ENCODE measurements at places on chromosomes 7 and 10.
A peak's percentile ranks its signal among the peaks of the same experiment; 100 is the strongest.

- H3K36me3 ChIP-seq, result no peaks in the 10 kb centered on the region
- no peak for DNase-seq
- no peak overlapping the region for H3K4me3 ChIP-seq
- peaks cover 55% of the 10 kb centered on the region for H3K27me3 ChIP-seq
These were observed 4.6 kb upstream of the SCIN start for GRCh38 chr7:12565873-12566272.

- H3K4me1 ChIP-seq, result no peaks in the 10 kb centered on the region
- no peaks in the 10 kb centered on the region for H3K27me3 ChIP-seq
- H3K4me3 ChIP-seq, result no peak overlapping the region
- no peak for DNase-seq
- H3K27ac ChIP-seq, result no peak overlapping the region
These were observed 98.3 kb downstream of the GLI3 start for GRCh38 chr7:42138691-42139090.

- H3K27me3 ChIP-seq, result no peaks in the 10 kb centered on the region
- no peak overlapping the region for H3K4me3 ChIP-seq
- peaks cover 7% of the 10 kb centered on the region for H3K36me3 ChIP-seq
- H3K4me1 ChIP-seq, result peaks cover 10% of the 10 kb centered on the region
- no peak overlapping the region for H3K27ac ChIP-seq
These were observed 75.7 kb upstream of the ASAH2 start for GRCh38 chr10:50326757-50327701.

DNA sequence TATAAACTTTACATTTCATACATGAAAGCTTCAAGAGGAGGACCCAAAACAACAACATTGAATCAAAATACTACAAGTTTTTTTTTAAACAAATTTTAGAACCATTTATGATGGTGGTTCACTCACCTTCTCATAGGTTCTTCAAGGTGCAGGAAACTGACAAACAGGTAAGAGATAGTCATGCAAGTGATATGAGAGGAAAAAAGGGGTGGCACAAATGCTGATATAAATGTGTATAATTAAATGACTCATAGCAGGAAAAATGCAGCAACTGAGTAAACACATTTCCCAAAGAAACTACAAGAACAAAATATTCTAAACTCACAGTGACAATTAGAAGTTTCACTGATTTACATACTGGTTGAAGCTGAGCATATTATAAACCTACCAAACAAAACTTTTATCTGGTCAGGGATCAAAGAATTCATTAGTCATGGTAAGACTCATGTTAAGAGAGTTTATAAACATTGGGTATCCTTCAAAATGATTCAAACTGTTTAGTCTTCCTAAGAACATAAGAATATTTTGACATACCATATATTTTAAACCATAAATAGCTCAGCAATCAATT lies 14.1 kb downstream of the ZWINT start:
- H3K4me3 ChIP-seq, result no peak overlapping the region
- no peak overlapping the region for H3K27ac ChIP-seq
- no peaks in the 10 kb centered on the region for H3K4me1 ChIP-seq
- DNase-seq, result no peak
- H3K36me3 ChIP-seq, result no peaks in the 10 kb centered on the region
- no peaks in the 10 kb centered on the region for H3K27me3 ChIP-seq

DNA sequence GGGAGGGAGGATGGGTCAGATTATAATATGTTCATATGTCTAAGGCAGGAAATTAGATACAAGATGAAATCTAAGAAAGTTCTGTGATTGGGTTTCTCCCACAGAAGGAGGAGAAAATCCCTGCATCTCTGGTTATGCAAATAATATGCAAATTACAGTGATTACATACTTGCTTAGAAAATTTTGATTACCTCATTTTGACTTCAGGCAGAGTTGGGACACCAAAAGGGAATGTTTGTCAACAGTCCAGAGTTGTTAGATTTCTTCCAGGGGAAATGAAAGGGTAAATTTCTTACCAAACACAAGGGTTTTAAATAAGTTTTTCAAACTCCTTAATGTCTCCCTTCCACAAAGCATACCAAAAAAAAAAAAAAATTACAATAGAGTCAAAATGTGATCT lies 101.4 kb upstream of the STEAP1B start:
- H3K36me3 ChIP-seq, result no peaks in the 10 kb centered on the region
- no peaks in the 10 kb centered on the region for H3K4me1 ChIP-seq
- H3K4me3 ChIP-seq, result no peak overlapping the region

GRCh38 chr10:72173619-72174296 lies 42.1 kb upstream of the ANAPC16 start:
- DNase-seq, result no peak
- peaks cover 2% of the 10 kb centered on the region for H3K36me3 ChIP-seq
- no peaks in the 10 kb centered on the region for H3K27me3 ChIP-seq
- H3K27ac ChIP-seq, result no peak overlapping the region
- H3K4me1 ChIP-seq, result peaks cover 6% of the 10 kb centered on the region

GRCh38 chr10:91758303-91759146 lies 39.7 kb upstream of the TNKS2 start:
- H3K4me1 ChIP-seq, result no peaks in the 10 kb centered on the region
- H3K27me3 ChIP-seq, result peaks cover 43% of the 10 kb centered on the region
- H3K4me3 ChIP-seq, result no peak overlapping the region
- no peak overlapping the region for H3K27ac ChIP-seq
- H3K36me3 ChIP-seq, result no peaks in the 10 kb centered on the region

- no peak overlapping the region for H3K4me3 ChIP-seq
- no peaks in the 10 kb centered on the region for H3K36me3 ChIP-seq
- no peaks in the 10 kb centered on the region for H3K27me3 ChIP-seq
- DNase-seq, result no peak
- H3K4me1 ChIP-seq, result no peaks in the 10 kb centered on the region
These were observed 23.4 kb upstream of the EGR2 start for GRCh38 chr10:62839590-62839989.

GRCh38 chr10:60203993-60204618 lies 185.6 kb downstream of the ANK3 start:
- no peaks in the 10 kb centered on the region for H3K27me3 ChIP-seq
- DNase-seq, result no peak
- no peaks in the 10 kb centered on the region for H3K4me1 ChIP-seq
- no peak overlapping the region for H3K4me3 ChIP-seq
- peaks cover 8% of the 10 kb centered on the region for H3K36me3 ChIP-seq

- DNase-seq, result no peak
- no peak overlapping the region for H3K4me3 ChIP-seq
- H3K27ac ChIP-seq, result no peak overlapping the region
- no peaks in the 10 kb centered on the region for H3K4me1 ChIP-seq
- no peaks in the 10 kb centered on the region for H3K27me3 ChIP-seq
These were observed 196.4 kb upstream of the POM121L12 start for GRCh38 chr7:52838981-52839411.

DNA sequence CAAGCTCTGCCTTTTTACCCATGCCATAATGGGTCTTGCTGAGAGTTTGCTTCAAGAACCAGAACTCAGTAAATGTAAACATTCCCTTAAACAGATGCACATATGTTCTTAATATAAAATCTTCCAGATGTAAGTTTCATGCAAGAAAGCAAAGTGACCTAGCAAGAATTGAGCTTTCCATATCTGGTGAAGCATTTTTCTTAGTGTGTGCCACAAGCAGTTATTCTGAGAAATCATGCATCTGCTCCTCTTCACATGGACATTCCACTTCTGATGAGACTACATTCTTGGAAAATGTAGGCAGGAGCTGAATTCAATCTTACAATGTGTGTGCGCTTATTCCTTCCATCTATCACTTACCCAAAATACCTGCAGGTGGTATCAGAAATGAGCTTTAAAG lies 227.8 kb upstream of the LRRTM3 start:
- no peaks in the 10 kb centered on the region for H3K36me3 ChIP-seq
- no peaks in the 10 kb centered on the region for H3K27me3 ChIP-seq
- no peak overlapping the region for H3K27ac ChIP-seq

GRCh38 chr10:60728056-60728455 lies 50.2 kb upstream of the CDK1 start:
- no peak for DNase-seq
- no peaks in the 10 kb centered on the region for H3K27me3 ChIP-seq
- H3K36me3 ChIP-seq, result peaks cover 9% of the 10 kb centered on the region
- peak overlapping the region; percentile 94 for H3K27ac ChIP-seq
- peaks cover 74% of the 10 kb centered on the region for H3K4me1 ChIP-seq
- H3K4me3 ChIP-seq, result peak overlapping the region; percentile 74

- H3K27me3 ChIP-seq, result no peaks in the 10 kb centered on the region
- peaks cover 1% of the 10 kb centered on the region for H3K36me3 ChIP-seq
- H3K4me1 ChIP-seq, result peaks cover 11% of the 10 kb centered on the region
- no peak overlapping the region for H3K27ac ChIP-seq
These were observed 34.7 kb downstream of the NET1 start for GRCh38 chr10:5447056-5447455.

DNA sequence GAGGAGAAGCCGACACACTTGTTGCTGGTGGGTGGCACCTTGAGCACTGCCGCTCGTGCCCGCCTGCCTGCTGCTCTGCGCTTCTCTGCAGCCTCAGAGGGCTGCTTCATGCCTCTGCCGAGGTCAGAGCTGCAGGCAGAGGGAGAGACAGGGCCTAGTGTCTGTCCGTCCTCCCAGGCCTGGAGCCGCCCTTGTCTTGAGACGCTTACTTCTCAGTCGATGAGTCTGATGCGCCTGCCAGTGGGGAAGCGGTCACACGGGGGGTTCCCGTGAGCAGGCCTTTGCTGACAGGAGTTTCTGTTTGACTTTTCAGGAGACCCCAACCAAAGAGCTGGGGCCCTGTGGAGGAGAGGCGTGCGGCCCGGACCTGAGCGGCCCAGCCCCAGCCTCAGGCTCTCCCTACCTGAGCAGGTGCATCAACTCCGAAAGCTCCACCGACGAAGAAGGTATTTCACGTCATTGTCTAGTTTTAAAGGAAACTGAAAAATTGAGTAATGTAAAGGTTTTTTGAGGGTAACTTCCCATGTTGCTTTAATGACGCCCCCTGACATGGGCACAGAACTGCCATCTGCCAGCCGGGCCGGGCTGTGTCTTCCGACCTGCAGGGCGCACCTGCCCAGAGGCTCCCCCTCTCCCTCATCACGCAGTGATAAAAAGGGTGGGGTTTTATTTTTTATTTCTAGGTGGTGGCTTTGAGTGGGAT lies 7.8 kb upstream of the BHLHA15 start:
- H3K4me1 ChIP-seq, result peaks cover 31% of the 10 kb centered on the region
- DNase-seq, result no peak
- peaks cover 27% of the 10 kb centered on the region for H3K36me3 ChIP-seq
- peak overlapping the region; percentile 41 for H3K4me3 ChIP-seq

DNA sequence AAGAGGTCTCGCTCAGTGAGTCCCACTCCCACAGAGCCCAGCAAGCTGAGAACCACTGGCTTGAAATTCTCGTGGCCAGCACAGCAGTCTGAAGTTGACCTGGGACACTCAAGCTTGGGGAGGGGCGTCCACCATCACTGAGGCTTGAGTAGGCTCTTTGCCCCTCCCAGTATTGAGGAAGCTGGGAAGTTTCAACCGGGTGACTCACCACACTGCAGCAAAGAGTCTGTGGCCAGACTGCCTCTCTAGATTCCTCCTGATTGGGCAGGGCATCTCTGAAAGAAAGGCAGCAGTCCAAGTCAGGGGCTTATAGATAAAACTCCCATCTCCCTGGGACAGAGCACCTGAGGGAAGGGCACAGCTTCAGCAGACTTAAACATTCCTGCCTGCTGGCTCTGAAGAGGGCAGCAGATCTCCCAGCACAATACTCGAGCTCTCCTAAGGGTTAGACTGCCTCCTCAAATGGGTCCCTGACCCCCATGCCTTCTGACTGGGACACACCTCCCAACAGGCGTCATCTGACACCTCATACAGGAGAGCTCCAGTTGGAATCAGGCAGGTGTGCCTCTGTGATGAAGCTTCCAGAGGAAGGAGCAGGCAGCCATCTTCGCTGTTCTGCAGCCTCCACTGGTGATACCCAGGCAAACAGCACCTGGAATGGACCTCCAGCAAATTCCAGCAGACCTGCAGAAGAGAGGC lies 970.9 kb upstream of the LRRN3 start:
- no peak for DNase-seq
- H3K4me1 ChIP-seq, result no peaks in the 10 kb centered on the region
- H3K4me3 ChIP-seq, result no peak overlapping the region
- H3K27ac ChIP-seq, result no peak overlapping the region
- H3K27me3 ChIP-seq, result no peaks in the 10 kb centered on the region
- H3K36me3 ChIP-seq, result no peaks in the 10 kb centered on the region

DNA sequence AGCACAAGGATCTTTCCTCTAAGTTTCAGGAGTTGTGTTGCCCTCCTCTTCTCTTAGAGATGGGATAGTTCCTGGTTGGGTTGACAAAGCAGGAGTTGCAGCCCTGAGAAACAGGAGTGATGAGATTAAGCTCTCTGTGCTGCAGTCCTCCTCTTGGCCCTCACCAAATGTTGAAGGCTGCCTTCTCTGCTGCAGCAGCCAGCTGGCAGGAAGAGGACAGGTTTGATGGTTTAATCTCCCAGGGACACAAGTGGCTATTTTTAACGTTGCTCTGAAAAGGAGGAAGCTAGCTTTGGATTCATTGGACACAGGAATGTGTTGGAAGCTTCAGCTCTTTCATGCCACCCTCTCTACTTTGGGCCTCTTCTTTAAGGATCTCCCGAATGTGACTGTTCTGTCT lies 9.4 kb downstream of the STRIP2 start:
- no peak for DNase-seq

DNA sequence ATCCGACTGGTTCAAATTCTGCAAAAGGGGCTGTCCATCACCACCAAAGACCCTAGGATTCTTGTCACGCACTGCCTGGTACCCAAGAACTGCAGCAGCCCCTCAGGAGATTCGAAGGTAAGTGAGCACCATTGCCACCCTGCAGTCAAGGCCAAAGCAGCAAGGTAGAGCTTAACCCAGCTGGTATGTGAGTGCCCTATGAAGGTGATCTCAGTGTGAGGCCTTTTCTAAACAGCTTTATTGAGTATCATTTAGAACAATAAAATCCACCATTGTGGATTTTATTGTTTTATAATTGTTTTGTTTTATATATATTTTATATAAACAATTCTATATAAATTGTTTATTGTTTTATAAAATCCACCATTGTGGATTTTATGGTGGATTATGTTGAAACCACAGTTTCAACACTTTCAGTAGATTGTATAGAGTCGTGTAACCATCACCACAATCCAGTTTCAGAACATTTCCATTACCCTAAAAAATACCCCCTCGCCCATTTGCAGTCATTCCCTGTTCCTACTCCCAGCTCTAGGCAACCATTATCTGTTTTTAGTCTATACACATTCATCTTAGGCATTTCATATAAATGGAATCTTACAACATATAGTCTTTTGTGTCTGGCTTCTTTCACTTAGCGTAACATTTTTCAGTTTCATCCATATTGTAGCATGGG lies 20.1 kb upstream of the CALU start:
- H3K27ac ChIP-seq, result no peak overlapping the region
- no peak overlapping the region for H3K4me3 ChIP-seq
- no peaks in the 10 kb centered on the region for H3K4me1 ChIP-seq
- H3K36me3 ChIP-seq, result no peaks in the 10 kb centered on the region

GRCh38 chr10:5983774-5984173 lies 6.4 kb upstream of the IL15RA start:
- no peak overlapping the region for H3K27ac ChIP-seq
- H3K4me1 ChIP-seq, result peaks cover 12% of the 10 kb centered on the region
- H3K4me3 ChIP-seq, result no peak overlapping the region
- H3K36me3 ChIP-seq, result peaks cover 2% of the 10 kb centered on the region
- H3K27me3 ChIP-seq, result no peaks in the 10 kb centered on the region

DNA sequence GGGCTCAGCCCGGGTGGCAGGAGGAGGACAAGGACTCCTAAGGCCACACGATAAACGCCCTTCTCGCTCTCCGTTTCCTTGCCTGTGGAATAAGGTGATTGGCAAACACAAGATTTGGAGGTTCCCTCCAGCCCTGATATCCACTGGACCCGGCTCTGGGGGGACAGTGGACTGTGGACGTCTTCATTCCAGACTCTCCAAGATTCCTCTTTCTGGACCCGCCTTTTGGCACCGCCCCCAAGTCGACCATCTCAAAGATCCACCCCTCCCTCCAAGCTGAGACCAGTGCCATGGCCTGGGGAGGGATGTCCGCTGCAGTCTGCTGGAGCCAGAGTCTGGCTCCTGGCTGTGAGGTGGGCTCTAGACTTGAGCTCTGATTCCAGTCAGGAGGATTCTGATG lies 23.6 kb downstream of the ZNF783 start:
- H3K4me1 ChIP-seq, result peaks cover 39% of the 10 kb centered on the region
- DNase-seq, result no peak
- peaks cover 8% of the 10 kb centered on the region for H3K36me3 ChIP-seq
- no peaks in the 10 kb centered on the region for H3K27me3 ChIP-seq

Data from central memory CD8-positive, alpha-beta T cell (primary cell).